ENCODE measurements at places on chromosomes 1 and 21.

DNA sequence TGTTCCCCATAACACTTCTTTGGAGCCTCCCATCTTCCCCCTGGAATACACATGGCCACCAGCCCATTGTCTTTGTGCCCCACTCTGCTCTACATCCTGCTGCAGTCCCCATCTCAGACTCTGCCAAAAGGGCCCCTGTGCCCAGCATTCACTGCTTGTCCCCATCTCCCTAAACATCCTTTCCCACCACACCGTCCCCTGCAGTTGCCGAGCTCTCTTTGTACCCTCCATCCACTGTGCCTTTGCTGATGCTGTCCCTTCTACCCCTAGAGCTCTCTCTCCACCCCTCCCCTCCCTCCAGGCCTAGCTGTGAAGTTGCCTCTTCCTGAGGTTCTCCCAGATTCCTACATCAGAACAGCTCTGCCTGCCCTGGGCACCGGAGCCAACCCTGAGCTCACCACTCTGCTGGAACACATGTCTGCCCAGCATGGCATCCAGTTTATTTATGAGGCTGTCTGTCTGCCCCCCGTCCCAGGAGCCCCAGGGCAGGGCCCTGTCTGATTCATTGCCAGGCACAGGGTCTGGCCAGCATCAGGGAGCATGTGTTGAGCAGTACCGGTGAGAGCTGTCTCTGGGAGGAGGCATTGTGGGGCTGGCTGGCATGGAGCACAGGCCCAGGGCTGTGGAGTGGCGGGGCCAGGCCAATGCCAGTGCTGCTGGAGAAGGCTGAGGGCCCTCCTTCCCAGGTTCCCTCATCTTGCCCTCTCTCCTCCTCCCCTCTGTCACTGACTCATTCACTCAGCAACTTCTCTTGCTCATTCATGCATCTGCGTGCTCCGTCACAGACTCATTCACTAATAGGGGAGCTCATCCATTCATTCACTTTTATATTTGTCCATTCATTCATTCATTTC lies 28.8 kb downstream of the EDN2 start:
- DNase-seq = no peak

- no peak for DNase-seq
These were observed 506 bp upstream of the SRP9 start for GRCh38 chr1:225777058-225777582.

- DNase-seq = no peak
These were observed 28.4 kb downstream of the RASAL2 start for GRCh38 chr1:178122283-178122682.

DNA sequence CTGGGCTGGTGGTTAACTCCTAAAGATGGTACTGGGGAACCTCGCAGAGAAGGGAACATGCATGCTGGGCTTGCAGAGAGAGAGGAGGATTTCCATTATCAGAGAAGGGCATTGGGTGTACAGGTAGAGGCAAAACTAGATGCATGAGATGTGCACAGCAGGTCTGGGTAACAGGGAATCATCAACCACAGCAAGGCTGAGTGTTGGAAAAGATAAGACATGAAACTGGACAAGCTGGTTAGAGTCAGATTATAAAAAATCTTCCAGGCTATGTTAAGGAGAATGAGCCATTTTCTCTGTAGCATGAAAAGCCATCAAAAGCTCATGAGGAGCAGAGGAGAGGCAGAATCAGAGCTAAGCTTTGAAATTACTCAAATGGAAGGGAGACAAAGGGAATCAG lies 147.8 kb downstream of the VAV3 start:
- DNase-seq = no peak

DNA sequence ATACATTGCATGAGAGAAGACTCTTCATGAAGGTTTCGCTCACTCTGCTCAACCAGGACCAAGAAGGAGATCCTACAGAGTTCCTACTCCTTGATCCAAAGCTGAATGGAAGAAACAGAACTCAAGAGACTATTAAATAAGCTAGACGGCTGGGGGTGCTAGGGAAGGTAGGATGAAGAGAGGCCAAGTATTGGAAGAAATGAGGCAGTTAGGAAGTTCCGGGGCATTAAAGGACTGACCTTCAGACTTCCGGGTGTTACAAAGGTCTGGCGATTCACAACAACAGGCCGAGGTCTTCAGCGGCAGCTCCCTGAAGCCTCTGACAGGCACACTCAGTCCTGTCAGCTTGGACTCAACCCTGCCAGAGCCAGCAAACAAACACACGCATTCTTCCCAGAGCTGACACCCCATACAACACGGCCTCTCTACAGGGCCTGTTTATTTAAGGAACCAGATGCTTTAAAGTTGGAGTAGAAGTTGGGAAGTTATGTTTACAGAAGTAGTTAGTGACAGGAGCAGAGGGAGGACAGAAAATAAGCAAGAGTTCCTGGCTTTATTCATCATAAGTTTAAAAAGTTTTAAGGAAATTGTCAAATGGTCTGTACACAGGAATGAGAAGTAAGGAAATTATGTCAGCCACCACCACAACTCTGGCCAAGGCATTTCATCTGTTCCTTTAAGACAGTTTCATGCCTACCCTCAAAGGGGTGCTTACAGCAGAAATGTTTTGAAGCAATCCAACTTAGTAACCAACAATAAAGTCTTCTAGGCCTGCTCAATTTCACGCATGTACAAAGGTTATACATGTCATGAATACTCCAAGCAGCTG lies 4.7 kb downstream of the SORT1 start:
- DNase-seq = no peak

GRCh38 chr1:57431400-57431799 lies 7.5 kb upstream of the DAB1 start:
- no peak for DNase-seq

DNA sequence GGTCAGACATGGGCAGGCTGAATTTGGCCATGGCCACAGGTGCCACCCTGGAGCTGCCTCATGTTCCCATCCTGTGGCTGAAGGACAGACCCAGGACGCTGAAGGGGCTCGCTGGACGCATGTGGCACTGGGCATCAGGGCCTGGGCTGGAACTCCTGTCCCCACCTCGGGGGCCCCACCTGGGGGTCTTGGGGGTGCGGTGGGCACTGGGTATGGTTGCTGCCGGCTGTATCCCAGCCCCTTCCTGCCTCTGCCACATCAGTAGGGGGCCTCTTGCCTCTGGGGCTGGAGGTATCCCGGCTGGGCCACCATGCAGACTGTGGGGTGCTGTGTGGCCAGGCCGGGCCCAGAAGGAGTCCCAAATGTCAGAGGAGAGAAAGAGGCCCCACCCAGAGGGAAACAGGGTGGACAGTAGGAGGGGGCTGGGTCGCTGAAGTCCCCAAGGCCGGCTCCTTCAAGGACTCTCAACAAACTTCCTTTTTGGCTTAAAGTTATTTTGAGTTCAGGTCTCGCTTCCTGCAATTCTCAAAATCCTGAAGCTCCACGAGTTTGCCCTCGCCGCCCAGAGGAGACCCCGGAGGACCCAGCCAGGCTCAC lies 78.7 kb downstream of the SIK1 start:
- DNase-seq = no peak

DNA sequence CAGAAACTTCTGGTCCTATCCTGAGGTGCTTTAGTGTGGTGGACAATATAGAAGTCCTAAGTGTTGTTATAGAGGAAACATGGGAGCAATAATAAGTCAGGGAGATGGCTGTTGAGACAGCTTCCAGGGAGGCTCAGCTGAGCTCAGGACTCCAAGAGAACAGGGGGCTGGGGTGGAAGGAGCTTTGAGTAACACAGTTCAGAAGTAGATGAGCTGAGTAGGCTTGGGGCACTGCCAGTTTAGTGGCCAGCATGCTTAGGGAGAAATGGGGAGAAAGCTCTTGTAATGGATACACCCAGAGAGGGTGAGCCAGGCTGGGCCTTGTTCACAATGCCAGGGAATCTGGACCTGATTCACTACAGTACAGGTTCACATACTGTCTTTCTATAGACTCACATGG lies 201.6 kb downstream of the DAB1 start:
- DNase-seq = no peak

DNA sequence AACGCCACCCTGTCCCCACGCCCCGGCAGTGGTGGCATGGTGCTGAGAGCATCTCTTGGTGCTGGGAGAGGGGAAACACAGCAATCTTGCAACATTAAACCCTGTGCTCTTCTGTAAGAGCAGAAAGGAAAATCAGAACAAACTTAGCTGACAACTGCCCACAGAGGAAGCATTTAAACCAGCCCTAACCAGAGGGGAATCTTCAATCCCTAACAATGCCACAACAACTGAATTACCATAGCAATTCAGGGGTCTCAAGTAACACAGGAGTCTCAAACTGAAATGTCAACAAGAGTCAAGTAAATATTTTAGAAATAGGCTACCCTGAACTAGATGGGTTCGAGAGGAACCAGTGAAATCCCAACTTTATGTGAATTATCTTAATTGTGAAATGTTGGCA lies 1983.6 kb downstream of the NCAM2 start:
- no peak for DNase-seq

Measured in Panc1 (cell line).